ENCODE measurements at places on chromosomes 2 and 18.

GRCh38 chr2:51031021-51031780, 731 bp downstream of the NRXN1 start:
- DNase-seq: no peak

DNA sequence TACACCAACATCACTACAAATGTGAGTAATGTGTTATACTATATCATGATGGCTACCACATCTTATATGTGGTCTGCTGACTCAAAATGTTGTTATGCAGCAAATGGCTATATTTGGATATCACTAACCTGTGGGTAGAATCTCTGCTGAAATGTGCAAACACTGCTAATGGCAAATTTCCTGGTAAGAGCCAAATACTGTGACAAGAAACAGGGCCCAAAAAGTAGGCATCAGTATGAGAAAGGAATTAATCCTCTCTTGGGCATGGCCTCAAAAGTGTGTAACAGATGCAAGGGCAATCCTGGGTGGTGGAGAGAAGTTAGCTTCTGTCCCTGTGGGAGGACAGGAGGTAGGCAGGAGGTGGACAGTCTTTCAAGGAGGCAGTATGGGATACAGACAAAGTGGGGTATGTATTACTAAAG, 13.3 kb downstream of the ATF2 start:
- no peak for DNase-seq

GRCh38 chr2:43676322-43677050, at the start of gene C1GALT1C1L:
Gene C1GALT1C1L (minus strand): TSS chr2:43676429. CDS start chr2:43676322, 107 bp downstream.
- peak; percentile 82 for DNase-seq

DNA sequence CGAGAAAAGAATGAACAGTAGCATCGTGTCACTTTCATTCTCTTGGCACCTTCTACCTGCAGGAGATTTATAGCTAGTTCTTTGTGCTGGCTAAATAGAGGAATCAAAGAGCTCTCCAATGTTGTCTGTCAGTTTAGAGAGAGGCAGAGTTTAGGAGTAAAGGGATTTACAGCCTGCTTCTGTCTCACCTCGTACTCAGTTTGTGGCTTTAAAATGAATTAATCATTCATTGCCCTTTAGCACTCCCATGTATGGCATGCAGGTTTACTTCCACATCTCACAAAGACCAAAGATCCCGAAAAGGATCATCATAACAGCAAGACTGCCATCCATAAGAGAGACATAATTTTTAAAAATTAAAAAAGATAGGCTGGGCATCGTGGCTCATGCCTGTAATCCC, 42.4 kb upstream of the ATL2 start:
- no peak for DNase-seq

GRCh38 chr18:3441290-3441689, 8.7 kb upstream of the TGIF1 start:
- DNase-seq: no peak

GRCh38 chr2:20624156-20624883, 26.6 kb downstream of the HS1BP3 start:
- peak; percentile 76 for DNase-seq

DNA sequence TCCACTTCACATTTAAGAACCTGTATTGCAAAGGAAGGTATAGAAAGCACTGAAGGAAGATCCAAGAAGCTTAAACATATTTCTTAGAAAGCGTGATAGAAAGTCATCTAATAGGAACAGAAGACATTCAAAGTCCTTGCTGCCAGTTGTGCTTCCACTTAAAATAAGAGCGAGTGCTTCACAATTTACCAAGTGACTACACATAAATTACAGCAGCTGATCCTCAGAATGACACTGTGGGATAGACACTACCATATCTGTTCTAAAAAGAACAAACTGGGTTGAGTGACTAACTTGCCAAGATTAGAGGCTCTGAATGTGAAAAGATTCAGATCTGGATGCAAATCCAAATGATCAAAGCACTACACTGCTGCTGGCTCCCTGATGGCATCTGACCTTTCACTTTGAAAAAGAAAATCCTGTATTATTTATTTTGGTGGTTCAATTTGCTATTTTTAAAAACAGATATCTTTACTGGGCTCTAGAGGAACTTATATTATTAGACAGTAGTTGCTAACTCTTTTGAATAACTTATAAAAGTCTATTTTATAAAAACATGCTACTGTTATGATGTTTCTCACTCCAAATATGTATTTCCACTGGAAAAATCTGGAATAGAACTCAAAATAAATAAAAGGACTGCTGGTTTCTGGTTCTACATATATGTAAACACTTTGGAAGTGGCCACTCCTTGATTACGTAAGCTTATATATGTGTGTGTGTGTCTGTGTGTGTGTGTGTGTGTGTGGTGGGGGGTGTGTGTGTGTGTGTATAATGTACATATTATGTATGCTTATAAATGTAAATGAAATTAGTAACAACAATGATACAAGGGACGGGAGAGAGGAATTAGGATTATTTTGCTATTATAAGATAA, 57.4 kb downstream of the KIDINS220 start:
- no peak for DNase-seq

- no peak for DNase-seq
Measured at GRCh38 chr2:50556934-50557575, 474.9 kb downstream of the NRXN1 start.

DNA sequence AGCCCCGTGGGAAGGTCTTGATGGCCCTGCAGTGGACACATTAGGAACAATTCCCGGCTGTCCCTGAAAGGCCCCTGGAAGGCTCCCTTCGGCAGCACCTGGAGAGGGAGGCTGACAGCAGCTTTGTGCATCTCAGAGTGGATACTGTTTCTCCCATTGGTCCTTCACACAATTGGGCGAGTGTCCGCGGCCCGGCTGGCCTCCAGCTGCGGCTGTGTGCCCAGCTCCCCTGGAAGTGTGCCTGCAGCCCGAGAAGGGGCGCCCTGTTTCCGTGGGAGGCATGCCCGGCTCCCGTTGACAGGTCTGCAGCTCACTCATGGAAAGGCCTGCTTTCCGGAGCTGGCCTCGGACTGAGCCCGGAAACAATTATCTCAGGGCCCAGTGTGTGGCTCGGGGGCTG, 103.7 kb downstream of the LPIN1 start:
- no peak for DNase-seq
